ENCODE measurements at places on chromosomes 4 and X.
A peak's percentile ranks its signal among the peaks of the same experiment; 100 is the strongest.

DNA sequence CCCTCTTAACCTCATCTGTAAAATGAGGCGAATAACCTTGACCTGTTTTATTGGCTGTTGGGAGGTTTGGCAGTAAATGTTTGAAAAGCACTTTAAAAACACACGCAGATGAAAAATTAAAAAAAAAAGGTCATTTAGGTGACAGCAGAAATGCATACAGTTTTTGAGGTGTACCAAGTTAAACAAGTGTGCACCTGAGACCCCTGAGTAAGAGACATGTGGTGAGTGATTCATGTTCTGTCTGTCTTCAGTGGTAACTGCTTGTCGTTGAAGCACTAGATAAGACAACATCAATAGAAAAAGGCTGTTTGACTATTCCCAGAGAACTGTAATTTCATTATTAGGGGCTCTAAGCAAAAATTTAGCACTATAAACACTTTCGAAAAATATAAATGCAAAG lies 608.4 kb upstream of the PITX2 start:
- no peak for DNase-seq

DNA sequence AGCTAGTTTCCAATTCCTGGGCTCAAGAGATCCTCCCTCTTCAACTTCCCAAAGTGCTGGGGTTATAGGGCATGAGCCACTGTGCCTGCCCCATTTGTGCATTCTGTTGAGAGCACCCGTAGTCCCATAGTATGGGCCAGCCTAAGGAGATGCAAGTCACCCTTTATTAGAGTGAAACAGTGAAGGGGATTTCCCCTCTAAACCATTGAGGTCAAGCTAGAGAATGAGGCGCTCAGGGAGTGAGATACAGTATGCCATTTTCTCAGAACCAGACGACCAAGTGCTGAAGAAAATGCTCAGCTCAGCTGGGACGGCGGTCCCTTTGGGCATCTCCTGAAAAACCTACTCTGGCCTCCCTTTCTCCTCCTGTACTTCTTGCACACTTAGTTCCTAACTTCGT lies 18.7 kb downstream of the RNF4 start:
- no peak for DNase-seq

DNA sequence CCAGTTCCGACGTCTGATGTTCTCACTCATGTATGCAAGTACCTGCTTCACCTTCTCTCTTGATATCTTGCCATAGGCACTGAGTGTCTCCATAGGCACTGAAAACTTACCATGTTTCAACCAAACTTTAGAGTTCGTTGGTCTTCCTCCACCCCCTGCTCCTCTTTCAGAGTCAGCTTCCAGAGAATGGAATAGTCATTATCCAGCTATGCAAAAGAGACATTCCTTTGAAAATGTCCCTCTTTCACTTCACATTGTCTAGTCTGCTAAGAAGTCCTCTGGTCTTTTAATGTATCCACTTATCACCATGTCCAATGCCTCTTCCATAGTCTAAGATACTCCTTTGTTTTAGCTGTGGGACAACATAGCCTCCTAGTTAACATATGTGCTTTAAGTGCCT lies 566.0 kb upstream of the TENM3 start:
- peak; percentile 68 for DNase-seq

DNA sequence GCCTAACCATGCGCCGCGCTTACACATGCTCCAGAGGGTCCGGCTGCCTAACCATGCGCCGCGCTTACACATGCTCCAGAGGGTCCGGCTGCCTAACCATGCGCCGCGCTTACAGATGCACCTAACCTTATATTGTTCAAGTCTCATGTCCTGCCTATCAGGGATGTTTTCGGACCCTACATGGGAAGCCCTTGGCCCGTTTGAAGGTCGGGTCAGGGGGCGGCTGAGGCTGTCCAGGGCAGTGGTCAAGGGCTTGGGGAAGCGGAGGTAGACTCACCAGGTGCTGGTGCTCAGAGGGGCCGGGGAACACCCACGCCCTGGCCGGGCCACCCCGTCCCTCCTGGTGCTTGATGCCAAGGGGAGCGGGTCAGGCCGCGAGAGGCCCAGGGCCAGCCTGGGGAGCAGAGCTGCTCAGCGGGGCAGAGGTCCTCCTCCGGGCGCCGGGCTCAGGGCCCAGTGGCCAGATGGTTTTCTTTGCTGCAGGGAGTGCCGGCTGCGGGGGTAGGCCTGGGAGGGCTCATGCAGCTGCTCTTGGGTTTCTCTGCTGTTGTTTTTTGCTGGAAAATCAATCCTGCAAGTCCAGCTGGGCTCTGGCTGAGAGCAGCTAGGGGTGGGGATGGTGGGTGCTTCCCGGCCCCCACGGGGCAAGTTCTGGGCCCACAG lies 35.4 kb upstream of the SPON2 start:
- DNase-seq = no peak

DNA sequence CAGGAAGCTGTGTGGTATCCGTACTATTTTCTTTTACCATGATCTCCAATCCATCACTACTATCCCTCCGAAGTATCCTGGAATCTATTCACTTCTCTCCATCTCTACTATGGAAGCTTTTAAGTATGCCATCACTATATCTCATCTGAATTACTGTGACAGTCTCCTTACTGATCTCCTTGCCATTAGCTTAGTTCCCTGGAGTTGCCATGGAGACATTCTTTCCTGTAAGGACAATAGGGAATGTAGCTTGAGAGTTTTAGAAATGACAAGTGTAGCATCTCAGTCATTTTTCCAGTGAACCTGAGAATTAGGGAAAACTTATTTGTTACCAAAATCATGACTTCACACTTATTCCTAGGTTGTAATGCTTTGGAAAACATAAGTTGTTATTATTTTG lies 86.3 kb downstream of the HPGD start:
- DNase-seq = no peak

DNA sequence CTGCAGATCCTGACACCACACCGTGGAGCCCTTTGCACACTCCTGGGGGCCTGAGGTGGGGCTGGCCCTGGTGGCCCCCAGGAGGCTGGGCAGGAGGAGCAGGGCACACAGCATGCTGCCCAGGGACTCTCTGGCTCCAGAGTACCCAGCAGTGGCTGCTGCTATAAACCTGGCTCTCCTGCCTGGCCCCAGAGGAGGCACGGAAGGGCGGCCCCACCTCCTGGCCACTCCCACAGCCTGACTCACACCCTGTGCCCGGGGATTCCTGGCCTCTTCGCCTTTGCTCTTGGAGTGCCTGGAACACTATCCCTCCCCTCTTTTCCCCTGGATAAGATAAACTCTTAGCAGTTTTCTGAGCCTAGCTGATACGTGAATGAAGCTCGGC lies at the start of gene PSAPL1:
TSS of gene PSAPL1 (minus strand) at position 165 of the 385 bp plus-strand sequence. CDS start at position 114, 51 bp downstream.
- peak; percentile 40 for DNase-seq

GRCh38 chr4:165711436-165711835 lies 161.6 kb upstream of the TLL1 start:
- DNase-seq = no peak

GRCh38 chrX:9909254-9909653 lies 57.9 kb upstream of the CLDN34 start:
- no peak for DNase-seq

- DNase-seq = peak; percentile 57
These were observed 100.5 kb upstream of the TBC1D9 start for GRCh38 chr4:140856621-140857062.

- no peak for DNase-seq
These were observed 456.9 kb upstream of the HTR2C start for GRCh38 chrX:114127005-114127404.

DNA sequence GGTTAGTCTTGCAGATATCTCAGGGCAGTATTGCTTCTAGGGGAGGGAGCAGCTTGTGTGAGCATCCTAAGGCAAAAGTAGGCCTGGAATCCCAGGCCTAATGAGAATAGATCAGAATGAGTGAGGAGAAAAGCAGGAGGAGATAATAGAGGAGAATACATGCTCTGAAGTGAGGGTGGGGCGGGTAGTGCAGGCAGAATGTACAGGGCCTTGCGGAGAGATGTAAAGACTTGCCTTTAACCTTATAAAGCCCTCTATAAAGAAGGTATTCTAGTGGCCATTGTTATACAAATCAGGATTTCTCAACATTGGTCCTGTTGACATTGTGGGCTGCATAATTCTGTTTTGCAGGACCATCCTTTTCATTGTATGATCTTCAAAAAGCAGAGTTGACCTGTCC lies 855.3 kb downstream of the PCDH7 start:
- DNase-seq = no peak

GRCh38 chr4:83240379-83240875 lies 44.2 kb downstream of the COQ2 start:
- DNase-seq = no peak

GRCh38 chr4:63717384-63717783 lies 691.9 kb downstream of the TECRL start:
- DNase-seq = peak; percentile 0

DNA sequence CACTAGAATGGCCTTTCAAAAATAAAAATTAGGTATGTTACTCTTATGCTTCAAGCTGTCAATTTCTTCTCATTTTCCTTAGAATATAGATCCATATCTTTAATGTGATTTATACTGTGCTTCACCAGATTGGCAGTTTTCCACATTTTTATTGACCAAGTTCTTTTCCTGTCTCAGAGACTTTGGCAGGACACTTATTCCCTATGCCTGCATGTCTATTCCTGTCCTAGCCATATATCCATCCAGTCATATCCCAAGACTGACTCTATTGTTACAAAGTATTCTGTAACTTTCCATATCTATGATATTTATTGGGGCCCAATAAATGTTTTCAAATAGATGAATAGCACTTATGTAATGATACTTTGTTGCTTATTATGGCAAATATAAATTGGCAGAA lies 450.7 kb downstream of the GASK1B start:
- DNase-seq = no peak

- DNase-seq = peak; percentile 62
These were observed 1840.1 kb downstream of the PCDH7 start for GRCh38 chr4:32560306-32560705.

DNA sequence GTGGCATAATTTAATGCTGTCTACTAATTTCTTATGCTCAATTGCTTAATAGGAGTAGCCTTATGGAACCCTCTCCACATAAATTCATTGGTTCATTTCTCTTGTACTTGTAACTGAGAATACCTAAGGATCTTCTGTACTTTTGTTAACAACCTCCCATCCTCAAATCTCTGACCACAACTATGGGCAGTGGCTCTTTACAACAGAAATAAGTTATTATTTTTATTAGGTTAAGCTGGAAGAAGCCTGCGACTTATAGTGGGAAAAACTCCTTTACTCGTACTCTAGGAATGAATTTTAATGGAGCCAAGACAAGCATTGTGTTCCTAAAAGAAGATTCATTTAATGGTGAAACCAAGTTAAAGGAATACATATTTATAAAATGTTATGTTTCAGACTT lies 337.1 kb upstream of the CTSO start:
- DNase-seq = peak; percentile 70

- peak; percentile 3 for DNase-seq
These were observed 430.9 kb downstream of the C4orf33 start for GRCh38 chr4:129526812-129527211.

Measured in fibroblast of skin of right biceps (primary cell).